ENCODE measurements at places on chromosomes 5 and 9. TPM values are rescaled to one million over a fixed set of nuclear protein-coding genes. Genes with fewer than 3 reads are reported as not detected.

- no peak for DNase-seq
- H3K27me3 ChIP-seq = no peaks in the 10 kb centered on the region
- H3K36me3 ChIP-seq = no peaks in the 10 kb centered on the region
These were observed 194.8 kb downstream of the SPOCK1 start for GRCh38 chr5:137304226-137304874.

DNA sequence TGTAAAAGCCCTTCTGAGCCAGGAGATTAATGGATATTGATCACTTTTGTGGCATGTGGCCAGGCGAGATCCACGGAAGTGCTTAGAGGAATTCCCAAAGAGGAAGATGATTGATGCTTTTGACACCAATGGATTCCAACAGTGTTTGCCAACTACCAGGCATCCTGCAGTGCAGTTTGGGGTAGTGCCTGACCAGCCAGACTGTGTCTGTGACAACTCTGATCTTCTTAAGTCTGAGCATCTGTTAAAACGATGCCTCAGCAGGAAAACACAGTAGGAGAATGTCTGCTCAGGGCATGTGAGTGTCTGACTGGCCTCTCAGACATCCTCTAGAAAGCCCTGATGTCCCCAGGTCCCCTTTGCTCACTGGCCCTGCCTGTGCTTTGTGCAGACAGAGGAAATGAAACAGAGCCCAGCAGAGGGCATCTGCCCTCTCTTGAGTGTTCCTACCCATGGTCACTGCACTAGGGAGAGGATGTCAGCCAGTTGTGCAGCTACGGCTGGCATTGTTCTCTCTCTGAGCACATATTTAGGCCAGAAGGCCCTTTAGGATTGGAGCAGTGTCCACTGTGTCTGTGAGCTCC lies 57.0 kb downstream of the TRPC7 start:
- H3K27ac ChIP-seq = no peak overlapping the region
- no peaks in the 10 kb centered on the region for H3K36me3 ChIP-seq
- H3K27me3 ChIP-seq = no peaks in the 10 kb centered on the region

DNA sequence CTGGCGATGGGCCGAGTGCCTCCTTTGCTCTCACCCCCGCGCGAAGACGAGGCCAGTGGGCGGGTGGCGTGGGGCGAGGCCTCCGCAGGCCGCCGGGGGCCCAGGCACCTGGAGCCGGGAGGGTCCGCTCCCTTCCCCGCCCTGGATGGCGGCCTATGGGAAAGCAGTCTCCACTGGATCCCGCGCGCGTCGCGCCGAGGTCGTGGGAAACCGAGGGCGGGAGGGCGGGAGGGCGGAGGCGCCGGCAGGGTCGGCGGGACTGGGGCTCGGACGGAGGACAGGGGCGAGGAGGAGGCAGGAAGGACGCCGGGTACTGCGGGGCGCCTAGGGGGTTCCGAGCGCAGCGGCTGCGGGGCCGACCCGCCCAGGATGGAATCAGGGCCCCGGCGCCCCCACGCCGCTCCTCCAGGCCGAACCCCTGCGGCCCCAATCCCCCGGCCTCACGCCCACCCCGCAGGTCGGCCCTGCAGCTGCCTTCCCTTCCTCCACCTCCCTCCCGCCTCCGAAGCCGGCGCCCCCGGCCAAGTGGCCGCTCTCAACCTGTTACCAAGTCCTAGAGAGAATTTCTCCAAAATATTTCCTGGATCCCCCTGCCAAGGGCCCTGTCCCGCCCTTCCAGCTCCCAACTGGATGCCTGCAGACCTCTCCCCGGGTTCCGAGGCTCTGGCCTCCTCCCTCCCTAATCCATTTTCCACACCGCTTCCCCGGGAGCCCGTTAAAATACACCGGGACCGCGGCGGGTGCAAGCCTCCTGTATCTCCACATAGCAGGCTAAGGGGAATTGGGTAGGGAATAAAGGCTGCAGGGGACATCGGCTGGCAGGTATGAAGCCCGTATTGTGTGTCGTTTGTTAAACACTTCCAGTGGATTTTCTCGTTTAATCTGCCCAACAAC lies 146.3 kb downstream of the ERCC6L2 start:
- peaks cover 15% of the 10 kb centered on the region for H3K4me1 ChIP-seq
- H3K27me3 ChIP-seq = peaks cover 13% of the 10 kb centered on the region
- H3K36me3 ChIP-seq = no peaks in the 10 kb centered on the region
- no peak for DNase-seq
- peak overlapping the region; percentile 45 for H3K4me3 ChIP-seq

Gene ADAMTSL1
- total RNA-seq = 3.0 TPM

- no peaks in the 10 kb centered on the region for H3K27me3 ChIP-seq
- no peaks in the 10 kb centered on the region for H3K36me3 ChIP-seq
- peaks cover 13% of the 10 kb centered on the region for H3K4me1 ChIP-seq
- no peak for DNase-seq
- H3K27ac ChIP-seq = no peak overlapping the region
These were observed 20.1 kb downstream of the PTCH1 start for GRCh38 chr9:95496687-95497086.

DNA sequence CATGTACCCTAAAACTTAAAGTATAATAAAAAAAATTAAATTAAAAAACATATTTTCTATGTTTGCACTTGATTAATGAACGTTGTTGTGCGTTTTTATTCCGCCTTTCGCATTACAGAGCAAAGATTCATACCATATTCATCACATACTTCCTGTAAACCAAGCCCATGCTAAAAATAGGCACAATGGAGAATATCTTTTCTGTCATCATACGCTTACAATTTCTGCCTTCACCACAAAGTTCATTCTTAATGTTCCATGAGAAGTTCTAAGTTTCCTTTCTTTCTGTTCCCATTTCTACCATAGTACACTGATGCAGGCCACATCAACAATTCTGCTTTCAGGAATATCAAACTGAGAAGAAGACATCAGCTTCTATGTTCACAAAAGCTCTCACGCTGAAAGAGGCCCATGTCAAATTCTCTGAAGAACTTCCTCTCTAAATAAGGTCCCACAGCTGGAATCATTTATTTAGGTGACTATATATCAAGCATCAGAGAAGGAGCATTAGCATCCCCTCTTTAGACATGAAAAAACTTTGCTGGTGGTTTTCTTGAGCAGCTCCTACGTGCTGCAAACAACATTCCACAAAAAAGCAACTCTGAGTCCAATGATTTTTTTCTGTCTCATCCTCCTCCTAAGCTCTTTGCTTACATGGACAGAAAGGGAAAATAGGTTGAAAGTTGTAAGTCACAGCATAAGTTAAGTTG lies 456.4 kb downstream of the CDH10 start:
- DNase-seq = no peak
- H3K27me3 ChIP-seq = no peaks in the 10 kb centered on the region
- H3K4me3 ChIP-seq = no peak overlapping the region
- no peak overlapping the region for H3K27ac ChIP-seq

Gene COL15A1
- total RNA-seq = 58.4 TPM

DNA sequence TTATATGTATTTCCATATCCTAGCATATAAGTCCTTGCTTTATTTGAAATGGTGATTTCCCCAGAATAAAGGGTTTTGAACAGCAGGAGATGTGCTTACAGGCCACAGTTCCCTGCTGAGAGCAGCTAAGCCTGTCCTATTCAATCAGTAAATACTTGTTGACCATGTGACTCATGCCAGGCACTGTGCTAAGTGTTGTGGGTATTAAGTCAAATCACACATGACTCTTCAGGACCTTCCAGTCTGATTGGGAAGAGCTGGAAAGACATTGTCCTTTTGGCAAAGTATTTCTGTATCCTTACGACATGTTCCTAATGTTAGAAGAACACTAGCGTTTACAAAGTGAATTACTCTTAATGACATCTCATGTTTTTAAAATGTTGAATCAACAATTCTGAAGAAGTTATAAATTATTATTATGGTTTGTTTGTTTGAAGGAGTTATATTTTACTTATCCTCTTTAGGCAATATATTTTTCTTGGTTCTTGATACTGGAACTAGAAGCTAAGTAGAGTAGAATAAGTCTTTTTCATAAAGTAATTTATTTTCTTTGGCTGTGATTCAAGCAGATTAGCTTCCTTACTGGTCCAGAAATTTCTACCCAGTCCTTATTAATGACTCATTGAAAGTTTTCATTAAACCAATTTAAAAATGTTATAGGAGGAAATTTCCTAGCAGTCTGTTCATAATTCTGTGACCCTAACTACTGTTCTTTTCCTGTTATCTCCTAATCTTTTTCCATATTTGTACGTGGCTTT lies 82.1 kb downstream of the GAPVD1 start:
- no peak overlapping the region for H3K4me3 ChIP-seq
- no peaks in the 10 kb centered on the region for H3K4me1 ChIP-seq
- H3K36me3 ChIP-seq = peaks cover 83% of the 10 kb centered on the region

GRCh38 chr5:147339313-147339712 lies 104.5 kb downstream of the STK32A start:
- no peaks in the 10 kb centered on the region for H3K36me3 ChIP-seq
- H3K4me3 ChIP-seq = no peak overlapping the region
- no peak for DNase-seq
- H3K27ac ChIP-seq = no peak overlapping the region
- no peaks in the 10 kb centered on the region for H3K4me1 ChIP-seq

All from left lung (tissue), 14 donors.